ENCODE measurements at places on chromosomes 5 and 9. TPM values are rescaled to one million over a fixed set of nuclear protein-coding genes. Genes with fewer than 3 reads are reported as not detected.

TMC1 gene
- total RNA-seq = 3.5 TPM

ACOT12 gene
- total RNA-seq = not detected

BTNL9 gene
- 26.0 TPM for total RNA-seq

LAMC3 gene
- 50.6 TPM for total RNA-seq

TAF1L gene
- total RNA-seq = not detected

RNF183 gene
- 0.96 TPM for total RNA-seq
